NT2/D1 (cell line): ENCODE measurements at places on chromosomes 2 and 18.

DNA sequence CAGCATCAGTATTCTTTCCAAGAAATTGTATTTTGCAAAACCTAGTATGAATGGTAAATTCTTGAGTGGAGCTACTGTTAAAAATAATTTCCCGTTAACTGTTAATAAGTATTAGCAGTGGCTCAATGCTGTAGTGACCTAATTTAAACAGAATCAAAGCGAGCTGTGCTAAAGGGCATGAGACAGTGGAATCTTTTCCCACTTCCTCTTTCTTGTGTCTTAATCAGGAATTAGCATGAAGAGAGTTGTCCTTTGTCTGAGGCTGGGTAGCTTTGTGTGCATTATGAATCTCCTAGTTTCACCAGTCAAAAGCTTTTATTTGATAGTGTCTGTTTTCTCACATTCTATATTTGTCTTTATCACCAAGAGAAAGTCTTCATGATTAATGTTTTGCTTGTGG lies 298.8 kb upstream of the GCFC2 start:
- DNase-seq = no peak

DNA sequence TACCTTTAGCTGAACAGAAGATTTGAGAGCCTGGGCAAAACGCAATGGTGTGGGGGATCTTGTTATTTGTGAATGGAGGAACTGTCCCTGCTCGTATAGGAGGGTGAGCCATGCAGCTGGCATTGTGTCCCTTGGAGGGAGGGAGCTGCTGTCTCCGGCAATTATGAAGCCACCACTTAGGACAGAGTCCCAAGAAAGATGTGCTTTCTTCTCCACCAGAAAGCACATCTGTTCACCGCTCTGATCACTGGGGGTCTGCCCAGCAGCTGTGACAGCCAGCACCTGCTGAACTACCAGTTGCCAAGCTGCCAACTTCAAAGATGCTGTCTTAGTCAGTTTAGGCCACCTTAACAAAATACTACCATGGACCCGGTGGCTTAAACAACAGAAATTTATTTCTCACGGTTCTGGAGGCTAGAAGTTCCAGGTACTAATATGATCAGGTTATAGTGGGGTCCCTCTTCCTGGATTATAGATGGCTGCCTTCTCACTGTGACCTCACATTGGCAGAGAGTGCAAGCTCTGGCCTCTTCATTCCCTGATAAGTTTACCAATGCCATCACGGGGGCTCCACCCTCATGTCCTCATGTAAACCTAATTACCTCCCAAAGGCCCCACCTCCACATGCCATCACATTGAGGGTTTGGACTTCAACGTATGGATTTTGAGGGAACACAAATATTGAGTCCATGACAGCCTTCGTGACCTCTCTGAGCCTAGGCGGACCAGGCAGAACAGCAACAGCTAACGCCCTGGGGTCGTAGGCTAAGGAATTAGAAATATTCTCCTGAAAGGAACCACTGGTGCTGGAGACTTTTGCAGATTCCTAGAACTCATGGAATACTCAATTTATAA lies 148.3 kb downstream of the RHBDD1 start:
- DNase-seq = no peak

DNA sequence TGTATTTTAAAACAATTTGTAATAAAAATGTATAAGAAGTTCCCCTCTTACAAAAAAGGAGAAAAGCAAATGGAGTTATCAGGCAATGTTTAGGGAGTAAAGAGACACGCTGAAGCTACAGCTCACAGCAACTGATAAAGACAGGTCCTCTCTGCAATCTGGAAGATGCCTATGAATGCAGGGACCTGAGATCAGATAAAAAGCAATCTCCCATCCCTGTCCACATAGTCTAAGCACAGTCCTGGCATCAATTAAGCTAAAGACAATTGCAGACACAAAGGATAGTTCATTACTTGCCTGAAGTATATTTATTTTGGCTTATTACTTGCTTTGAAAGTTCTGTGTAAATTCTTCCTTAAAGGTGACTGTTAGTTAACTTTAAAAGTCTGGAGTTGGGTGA lies 5.0 kb downstream of the EIF2AK3 start:
- no peak for DNase-seq

GRCh38 chr18:60232541-60232940 lies 140.0 kb downstream of the MC4R start:
- no peak for DNase-seq

DNA sequence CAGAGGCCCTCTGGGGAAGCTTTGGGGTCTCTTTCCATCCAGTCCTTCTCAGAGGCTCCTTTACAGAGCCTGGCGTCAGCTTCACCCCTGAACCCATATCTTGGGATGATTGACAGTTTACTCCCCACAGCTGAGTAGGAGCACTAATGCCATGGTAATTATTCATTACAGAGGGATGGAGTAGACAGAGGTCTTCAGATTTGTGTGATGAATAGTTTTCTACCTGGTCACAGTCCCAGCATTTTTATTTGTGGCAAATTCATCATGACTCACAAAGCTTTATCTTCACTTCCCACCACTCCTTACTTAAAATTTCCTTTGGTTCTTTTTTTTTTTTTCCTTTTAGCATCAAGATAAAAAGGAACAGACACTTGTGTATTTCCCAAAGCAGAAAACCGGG lies 104.2 kb downstream of the CCDC85A start:
- no peak for DNase-seq

DNA sequence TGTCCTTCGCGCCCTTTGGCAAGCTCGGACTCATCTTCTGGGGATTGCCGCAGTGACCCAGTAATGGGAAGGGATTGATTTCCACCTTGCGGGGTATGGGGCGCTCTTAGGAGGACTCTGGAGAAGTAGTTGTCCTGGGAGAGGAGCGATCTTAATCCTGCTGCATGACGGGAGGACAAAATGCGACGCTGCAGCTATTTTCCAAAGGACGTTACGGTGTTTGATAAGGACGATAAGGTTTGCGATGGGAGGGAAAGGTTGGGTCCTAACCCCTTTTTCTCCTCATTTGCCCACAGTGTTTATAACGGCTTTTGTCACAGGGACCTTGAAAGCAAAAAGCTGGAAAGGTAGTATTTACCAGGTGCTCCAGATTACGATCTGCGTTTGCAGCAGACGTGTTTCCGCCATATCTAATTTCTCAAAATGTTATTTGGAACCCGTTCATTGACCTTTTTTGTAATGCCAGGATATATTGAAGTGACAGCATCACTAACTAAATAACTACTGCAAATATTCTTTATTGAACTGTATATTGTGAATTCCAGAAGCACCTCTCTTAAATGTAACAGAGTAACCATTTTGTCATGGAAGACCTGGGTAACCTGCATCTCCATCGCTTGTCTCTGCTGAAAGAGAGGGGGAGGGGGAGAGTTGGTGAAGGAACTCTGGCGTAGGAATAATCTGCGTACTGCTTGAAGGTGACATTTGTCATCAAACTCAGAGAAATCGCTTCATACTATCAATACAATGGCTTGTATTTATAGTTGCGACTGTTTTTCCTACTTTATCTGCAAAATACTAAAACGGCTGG lies 590 bp downstream of the MDH1 start:
- peak; percentile 23 for DNase-seq

DNA sequence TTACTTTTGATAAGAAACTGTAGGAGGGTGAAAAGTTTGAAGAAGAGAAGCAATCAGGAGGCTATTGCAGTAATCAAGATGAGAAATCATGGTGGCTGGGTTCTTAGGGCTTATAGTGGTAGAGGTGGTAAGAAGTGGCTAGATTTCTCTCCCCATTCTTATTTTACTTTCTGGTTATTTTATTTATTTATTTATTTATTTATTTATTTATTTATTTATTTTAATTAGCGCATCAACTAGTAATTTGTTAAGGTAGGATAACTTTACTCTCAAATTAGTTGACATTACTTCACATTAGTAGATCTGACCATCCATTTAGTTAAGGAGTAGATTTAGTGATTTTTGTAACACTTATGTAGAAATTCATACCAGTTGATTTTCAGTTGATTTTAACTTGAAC lies 77.4 kb downstream of the PIK3C3 start:
- DNase-seq = no peak

- DNase-seq = no peak
Observed at GRCh38 chr18:27049969-27050368, 135.1 kb downstream of the CHST9 start.

DNA sequence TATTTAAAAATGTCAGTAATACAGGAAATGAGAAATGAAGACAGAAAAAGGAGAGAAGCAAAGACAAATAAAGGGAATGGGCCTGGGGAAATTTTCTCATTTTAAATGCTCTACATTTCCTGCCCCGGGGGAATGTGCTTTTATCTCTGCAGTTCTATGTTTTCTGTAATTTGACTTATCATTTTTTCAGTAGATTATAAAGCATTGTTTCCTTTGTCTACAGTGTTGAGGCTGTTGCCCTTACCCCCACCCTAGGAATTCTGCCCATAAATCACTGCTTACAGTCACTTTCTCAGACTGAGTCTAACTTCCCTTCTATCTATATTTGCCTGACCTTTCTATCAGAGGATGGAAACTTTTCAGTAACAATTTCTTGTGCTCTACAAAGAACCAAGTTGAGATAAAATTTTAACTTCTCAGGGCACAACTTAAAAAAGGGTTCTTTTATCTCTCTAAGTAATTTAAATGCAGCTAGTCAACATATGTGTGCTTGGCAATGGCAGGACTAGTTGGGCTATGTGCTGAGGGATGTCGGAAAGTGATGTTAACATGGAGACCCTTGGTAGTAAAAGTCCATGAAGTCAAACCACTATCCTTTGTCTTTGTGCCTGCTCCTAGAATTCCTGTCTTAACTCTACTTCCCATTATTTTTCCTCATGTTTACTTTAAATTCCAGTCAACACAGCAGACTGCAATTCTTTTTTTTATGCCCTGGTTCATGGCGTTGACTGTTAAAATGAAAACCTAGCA lies 146.5 kb upstream of the MMADHC start:
- DNase-seq = no peak

DNA sequence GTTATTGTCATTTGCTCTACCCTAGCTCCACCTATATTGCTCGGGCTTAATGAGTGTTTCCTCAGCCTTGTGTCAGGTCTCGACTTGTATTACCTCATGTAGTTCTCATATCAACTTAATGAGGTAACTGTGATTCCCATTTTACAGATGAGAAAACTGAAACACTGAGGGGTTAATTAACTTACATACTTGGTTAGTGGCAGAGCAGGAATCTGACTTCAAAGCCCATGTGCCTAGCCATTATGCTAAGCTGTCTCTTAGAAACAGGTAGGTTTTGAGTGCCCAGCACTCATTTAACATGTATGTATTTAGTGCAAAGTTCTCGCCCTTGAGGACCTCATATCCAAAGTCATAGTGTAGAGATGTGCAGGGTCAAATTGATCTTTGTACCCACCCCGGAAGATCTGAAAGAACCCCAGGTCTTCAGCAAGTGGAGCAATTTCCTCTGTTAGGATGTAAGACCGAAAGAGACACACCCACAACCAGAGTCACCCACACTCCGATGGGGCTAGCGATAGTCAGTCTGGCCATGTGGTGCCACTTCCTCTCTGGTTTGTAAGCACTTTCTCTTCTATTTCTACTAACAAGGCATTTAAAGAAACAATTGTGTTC lies 121.0 kb upstream of the SLC39A10 start:
- no peak for DNase-seq

GRCh38 chr2:196324211-196324610 lies 152.8 kb upstream of the STK17B start:
- DNase-seq = no peak

GRCh38 chr2:157853211-157853610 lies 22.9 kb downstream of the ACVR1 start:
- DNase-seq = no peak

- no peak for DNase-seq
Observed at GRCh38 chr2:9950521-9951271, 797 bp upstream of the GRHL1 start.

DNA sequence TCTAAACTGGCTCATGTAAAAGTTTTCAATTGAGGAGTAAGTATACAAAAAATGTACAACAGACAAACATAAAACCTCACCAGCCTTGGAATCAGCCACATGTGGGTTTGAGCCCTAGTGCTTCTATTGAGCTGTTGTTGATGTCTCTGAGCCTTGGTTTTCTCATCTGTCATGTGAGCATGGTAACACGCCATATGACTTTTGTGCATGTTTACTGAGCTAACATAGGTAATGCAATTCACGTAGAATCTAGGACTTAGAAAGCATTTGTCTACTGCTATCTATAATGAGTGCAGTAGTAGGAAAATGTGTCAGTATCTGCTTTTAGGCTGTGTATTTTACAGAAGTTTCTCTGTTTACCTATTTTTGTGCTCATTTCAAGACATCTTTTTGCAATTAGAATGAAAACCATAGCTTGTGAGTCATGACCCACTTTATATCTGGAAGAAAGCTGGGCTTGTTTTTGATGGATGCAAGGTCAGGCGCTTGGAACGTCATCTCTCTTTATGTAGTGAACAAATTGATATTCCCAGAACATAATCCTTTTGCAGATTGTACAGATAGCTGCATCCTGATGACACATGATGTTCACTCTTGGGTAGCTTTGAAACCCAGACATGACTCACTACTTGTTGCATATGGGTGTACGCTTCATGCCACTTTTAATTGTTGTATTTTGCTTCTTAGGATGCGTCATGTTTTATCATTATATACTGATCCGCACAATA lies 94.3 kb downstream of the RNF144A start:
- no peak for DNase-seq

- no peak for DNase-seq
Observed at GRCh38 chr18:5895876-5896740, 786 bp upstream of the TMEM200C start.

DNA sequence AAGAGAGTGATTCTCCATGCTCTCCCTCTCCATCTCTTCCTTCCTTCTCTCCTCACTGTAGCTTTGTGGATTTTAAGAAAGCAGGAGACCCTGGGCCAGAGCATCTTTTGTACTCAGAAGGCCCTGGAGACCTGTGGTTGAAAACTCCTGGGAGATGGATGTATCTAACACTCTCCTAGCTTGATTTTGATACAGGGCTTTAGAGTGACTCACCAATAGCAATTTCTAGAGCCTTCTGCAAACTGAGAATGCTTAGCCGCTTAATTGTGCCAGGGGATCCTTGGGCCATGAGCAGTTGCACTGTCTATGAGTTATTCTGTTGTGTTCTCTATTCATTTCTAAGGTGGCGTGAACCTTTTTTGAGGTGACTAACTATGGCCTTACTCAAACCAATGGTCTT lies 17.7 kb downstream of the HOXD1 start:
- no peak for DNase-seq

DNA sequence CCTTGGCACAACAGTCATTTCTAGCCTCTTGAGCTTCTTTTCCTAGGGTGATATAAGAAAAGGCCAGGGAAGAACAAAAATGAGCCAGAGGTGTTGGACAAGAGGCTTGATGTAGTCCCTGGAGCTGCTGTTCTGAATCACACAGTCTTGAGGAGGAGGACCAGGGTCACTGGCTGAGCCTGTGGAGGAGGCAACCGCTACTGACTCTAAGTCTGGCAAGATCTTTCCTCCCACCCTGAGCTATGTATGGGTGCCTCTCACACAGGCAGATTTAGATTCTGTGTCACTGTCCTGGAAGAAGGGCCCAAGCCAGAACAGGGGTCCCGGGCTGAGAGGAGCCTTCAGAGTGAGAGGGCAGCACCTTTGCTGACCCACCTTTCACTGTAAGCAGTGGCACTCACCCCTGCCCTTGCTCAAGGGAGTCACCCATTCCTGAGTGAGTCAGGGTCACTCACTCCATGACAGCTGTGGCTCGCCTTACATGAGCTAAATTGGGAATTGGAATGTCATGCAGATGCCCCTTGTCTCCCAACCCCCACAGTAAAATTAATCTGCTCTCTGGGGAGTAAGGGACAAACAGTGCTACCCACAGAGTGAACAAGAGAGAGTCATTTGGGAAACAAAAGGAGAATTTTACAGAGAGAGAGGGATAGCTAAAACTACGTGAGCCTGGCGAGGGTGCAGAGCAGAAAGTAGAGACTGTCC lies at the start of gene TRIM54:
Gene TRIM54 (plus strand): TSS at position 575 of the 705 bp plus-strand sequence. CDS start 303 bp downstream, outside the sequence.
- DNase-seq = no peak
